Erythroblast (primary cell): ENCODE measurements at places on chromosomes 5 and 9.

DNA sequence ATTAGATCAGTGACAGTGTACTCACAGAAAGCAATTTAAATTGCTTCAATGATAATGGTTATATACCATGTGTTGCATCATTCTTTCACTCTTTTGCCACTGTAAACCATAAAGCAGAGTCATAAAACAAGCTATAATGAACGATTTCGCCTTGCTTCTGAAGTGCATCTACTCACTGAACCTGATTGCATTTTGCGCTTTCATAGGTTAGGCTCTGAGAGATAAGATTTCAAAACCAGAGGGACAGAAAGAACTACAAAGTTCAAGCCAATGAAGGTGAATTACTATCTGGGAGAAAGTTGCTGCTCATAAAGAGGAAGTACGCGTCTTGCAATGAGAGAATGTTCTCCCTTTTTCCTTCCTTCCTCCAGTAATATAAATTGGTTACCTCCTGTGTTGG, 412.7 kb downstream of the CETN3 start:
- DNase-seq: no peak

GRCh38 chr9:6630502-6631206, 14.9 kb downstream of the GLDC start:
- no peak for DNase-seq

GRCh38 chr9:106644661-106645060, 218.3 kb upstream of the ZNF462 start:
- no peak for DNase-seq

- DNase-seq: no peak
These were observed 97.7 kb upstream of the ANKRD55 start for GRCh38 chr5:56330806-56331205.

- peak; percentile 97 for DNase-seq
These were observed 978 bp upstream of the PBX3 start for GRCh38 chr9:125746017-125746773.

DNA sequence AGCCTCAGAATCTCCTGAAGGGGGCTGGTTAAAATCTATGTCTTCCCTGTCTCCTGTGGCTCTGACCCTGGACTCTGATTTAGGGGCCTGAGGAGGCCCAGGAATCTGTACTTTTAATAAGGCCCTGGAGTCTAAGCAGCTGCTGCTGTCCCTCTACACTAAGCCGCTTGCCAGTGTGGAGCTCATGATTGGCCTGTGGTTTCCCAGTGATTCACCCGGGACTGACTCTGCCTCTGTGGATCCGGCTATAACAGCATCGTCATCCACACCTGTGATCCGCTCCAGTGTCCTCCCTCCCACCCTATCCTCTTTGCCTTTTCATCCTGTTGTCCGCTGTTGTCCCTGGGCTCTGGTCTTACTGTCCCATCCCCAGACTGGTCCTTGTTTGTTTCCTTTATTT, 3.7 kb downstream of the SLC31A2 start:
- DNase-seq: no peak

- DNase-seq: peak; percentile 32
These were observed 26.0 kb downstream of the ELL2 start for GRCh38 chr5:95935553-95936100.

- no peak for DNase-seq
These were observed 55.9 kb upstream of the KCNMB1 start for GRCh38 chr5:170444969-170445505.

DNA sequence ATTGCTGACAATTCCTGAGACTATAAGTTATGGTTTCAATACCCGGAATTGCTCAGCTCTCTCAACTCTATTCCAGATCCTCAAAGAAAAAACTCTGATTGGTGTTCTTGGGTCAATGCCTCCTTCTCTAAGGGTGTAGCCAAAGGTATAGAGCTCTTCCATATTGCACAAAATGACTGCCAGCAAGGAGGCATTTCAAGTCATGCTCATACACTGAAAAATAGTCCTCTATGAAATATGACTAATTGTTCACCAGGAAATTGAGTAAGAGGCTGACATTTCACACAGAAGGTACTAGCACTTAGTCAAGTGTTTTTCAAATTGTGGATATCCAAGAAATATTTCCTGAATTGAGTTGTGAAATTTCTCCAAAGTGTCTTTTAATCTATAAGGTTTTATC, 111.1 kb upstream of the KLF9 start:
- no peak for DNase-seq

DNA sequence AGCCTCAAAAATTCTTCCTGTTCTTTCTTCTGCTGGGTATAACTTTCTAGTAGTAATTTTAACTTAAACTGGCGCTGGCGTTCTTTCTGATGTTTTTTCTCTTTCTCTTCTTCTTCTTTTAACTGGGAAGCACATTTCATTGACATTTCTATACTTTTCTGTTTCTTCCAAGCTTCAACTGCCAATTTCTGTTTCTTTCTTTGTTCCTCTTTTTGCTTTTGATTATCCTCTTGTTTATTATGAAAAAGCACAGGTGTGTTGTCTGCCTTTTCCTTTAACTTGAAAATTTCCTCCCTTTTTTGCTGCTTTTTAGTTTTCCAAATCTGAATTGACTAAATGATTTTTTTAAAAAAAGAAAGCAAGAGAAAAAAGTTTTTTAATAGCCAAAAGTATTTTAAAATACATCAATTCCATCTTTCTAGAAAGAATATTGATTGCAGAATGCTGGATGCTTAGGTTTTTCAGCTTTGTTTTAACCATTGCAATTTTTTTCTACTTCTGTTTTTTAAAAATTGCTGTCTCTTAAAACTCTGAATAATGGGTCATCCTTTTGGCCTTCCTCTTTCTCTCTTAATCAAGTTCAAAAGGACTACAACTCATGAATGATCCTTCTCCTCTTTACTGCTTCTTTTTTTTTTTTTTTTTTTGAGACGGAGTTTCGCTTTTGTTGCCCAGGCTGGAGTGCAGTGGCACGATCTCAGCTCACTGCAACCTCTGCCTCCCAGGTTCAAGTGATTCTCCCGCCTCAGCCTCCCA, 8.8 kb upstream of the PGGT1B start:
- no peak for DNase-seq

DNA sequence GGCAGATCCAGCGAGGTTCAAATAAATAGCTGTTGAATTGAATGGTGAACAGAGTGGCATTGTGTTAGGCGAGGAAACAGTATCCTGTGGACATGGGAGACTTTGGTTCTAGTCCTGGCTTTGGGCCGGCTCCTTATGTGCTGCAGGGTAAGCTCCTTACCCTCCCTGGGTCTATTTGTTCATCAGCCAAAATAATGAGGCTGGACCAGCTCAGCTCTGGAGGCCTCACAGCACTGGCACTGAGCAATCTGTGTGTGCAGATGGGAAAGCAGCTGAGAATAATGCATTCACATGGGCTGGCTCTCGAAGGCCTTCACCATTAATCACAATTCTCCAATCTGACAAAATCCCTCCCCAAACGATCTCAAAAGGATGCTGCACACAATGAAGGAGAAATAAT, 81.9 kb downstream of the APBA1 start:
- DNase-seq: no peak

DNA sequence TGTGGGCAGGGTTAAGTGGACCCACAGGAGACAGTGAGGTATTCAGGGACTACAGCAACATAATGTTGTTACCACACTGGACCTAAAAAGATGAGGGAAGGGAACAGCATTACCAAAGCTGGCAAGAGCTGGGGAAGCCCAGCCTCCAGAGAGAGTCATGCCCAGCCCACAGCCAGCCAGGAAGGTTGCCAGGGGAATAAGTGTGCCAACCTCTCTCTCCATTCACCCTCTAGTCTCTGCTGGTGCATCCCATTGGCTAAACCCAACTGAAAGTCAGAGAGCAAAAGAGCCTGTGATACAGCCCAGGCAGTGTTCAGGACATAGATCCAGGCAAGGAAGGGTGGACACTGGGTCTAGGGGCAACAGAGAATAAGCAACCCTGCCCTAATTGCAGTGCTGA, 35.8 kb upstream of the AFAP1L1 start:
- no peak for DNase-seq

DNA sequence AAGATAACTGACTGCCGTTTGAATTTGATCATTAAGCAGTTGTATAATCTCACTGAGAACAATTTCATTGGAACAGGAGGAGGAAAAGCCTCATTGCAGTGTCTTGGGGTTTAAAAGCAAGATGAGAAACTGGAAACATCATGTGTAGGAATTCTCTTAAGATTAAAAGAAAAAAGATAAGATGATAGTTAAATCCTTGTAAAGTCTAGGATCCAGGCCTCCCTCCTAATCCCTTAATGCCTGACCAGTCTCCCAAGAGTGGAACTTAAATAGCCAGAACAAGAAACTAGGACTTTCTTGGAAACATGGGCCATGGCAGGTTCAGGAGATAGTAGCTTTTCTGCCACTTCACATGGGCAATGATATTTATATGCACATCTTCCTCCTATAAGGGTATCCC, 37.0 kb upstream of the LRRC19 start:
- no peak for DNase-seq

- DNase-seq: no peak
These were observed 37.9 kb downstream of the FBXW11 start for GRCh38 chr5:171968531-171968930.

DNA sequence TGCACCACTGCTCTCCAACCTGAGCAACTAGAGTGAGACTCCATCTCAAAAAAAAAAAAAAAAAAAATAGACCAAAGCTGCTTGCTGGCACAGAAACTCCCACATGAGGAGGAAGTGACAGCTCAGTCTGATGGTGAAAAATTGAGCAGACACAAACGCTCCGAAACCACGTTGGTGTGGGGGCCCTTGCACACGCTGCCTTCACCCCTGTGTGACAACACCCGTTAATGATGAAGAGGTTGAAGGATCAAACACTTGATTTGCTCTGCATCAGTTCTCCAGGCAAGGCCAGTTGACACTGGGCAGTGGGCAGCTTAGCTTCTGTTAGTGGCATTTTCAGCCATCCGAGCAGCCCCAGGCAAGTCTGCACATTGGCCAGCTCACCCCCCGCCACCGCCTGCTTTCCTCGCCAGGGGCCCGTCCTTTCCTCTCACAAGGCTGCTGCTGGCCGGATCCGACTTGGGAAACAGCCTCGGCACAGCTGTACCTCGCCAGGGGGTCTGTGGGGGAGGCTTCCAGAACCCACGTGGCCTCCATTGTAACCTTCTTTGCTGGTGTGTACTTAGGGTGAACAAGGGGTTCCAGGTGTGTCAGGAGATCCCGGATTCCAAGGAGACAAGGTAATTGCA, 79.8 kb downstream of the COL27A1 start:
- no peak for DNase-seq

- no peak for DNase-seq
These were observed 151.6 kb upstream of the KLF9 start for GRCh38 chr9:70566066-70566465.

- DNase-seq: no peak
These were observed 297.8 kb downstream of the FBXL17 start for GRCh38 chr5:108084105-108084504.

- DNase-seq: peak; percentile 45
These were observed 976.4 kb upstream of the CDH9 start for GRCh38 chr5:28014779-28015178.

DNA sequence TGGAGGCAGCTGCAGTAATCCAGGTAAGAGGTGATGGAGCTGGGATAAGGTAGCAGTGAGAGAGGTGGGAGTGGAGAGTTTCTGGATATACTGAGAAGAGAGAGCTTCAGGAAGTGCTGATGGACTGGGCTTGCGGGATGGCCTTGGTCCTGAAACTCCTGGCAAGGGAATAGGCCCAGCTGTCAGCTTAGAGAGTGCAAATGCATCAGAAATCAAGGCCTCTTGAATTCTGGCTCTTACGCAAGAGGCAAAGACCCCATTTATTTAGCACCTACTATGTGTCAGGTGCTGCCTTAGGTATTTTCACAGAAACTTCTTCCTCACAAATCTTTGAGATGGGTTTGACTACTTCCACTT, 227.2 kb upstream of the MAP3K1 start:
- DNase-seq: no peak

GRCh38 chr5:118022062-118022461, 966.3 kb downstream of the DTWD2 start:
- no peak for DNase-seq

GRCh38 chr9:134663753-134664415, 22.3 kb downstream of the COL5A1 start:
- DNase-seq: no peak

GRCh38 chr5:58629271-58630159, 46.6 kb downstream of the RAB3C start:
- DNase-seq: no peak

- DNase-seq: peak; percentile 33
These were observed 1.3 kb downstream of the SDHA start for GRCh38 chr5:219460-219863.

GRCh38 chr9:10876333-10876732, 263.5 kb upstream of the PTPRD start:
- DNase-seq: no peak

GRCh38 chr5:149110406-149110805, 30.9 kb upstream of the ABLIM3 start:
- DNase-seq: no peak

- no peak for DNase-seq
These were observed 18.5 kb downstream of the PAEP start for GRCh38 chr9:135579889-135580660.

- DNase-seq: no peak
These were observed 10.5 kb downstream of the GRAMD2B start for GRCh38 chr5:126433701-126434100.

DNA sequence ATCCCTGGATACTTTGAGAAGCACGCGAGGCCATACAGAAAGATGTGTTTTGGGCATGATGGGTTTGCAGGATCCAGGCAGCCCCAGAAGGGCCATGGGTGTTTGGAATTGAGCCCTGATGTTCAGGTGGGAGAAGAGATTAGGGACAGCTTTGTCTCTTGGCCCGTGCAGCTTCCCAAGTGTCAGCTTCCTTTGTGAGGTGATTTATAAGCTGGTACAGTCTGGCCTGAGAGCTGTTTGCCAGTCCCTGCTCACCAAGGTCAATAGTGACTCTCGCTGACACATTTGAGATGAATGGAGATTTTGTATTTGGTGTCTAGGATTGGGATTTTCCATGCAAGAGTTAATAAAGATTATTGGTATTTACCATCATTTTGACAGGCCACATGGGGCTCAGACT, 165.9 kb downstream of the ICE1 start:
- DNase-seq: no peak

DNA sequence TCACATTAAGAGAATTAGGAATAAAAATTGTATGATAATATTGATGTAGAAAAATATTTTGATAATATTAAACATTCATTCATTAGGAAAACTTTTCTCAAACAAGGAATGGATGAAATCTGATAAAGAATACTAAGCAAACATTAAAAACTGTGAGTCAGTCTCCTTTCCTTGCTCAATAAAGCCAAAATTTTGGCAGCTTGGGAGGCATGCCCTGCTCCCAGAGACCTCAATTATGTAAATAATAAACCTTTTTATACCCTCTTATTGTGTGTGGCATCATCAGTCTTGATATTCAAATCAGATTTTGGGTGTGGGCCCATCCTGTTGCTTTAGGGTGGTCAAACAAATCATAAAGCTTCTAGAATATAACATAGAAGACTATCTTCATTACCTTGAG, 36.6 kb upstream of the CCL21 start:
- DNase-seq: no peak

GRCh38 chr5:156121882-156122281, 205.1 kb upstream of the SGCD start:
- DNase-seq: no peak
